Gastrocnemius medialis (tissue), 4 donors: ENCODE measurements at places on chromosomes 1 and 21. TPM values are rescaled to one million over a fixed set of nuclear protein-coding genes. Genes with fewer than 3 reads are reported as not detected.

GRCh38 chr1:2930913-2931723, 90.1 kb upstream of the ACTRT2 start:
- no peaks in the 10 kb centered on the region for H3K4me1 ChIP-seq
- H3K27ac ChIP-seq = no peak overlapping the region
- no peak for DNase-seq
- no peak overlapping the region for H3K4me3 ChIP-seq
- H3K27me3 ChIP-seq = peaks cover 64% of the 10 kb centered on the region
- H3K36me3 ChIP-seq = no peaks in the 10 kb centered on the region

Gene KCND3
- total RNA-seq = 1.2 TPM

Gene ENAH
- 64.2 TPM for total RNA-seq

Gene AQP10
- not detected for total RNA-seq

- H3K4me1 ChIP-seq = no peaks in the 10 kb centered on the region
- DNase-seq = no peak
- no peak overlapping the region for H3K4me3 ChIP-seq
- H3K27me3 ChIP-seq = no peaks in the 10 kb centered on the region
- no peak overlapping the region for H3K27ac ChIP-seq
Observed at GRCh38 chr1:240824238-240824637, 212.3 kb upstream of the GREM2 start.

- no peaks in the 10 kb centered on the region for H3K27me3 ChIP-seq
- H3K27ac ChIP-seq = no peak overlapping the region
- H3K36me3 ChIP-seq = no peaks in the 10 kb centered on the region
- H3K4me1 ChIP-seq = no peaks in the 10 kb centered on the region
- DNase-seq = no peak
- no peak overlapping the region for H3K4me3 ChIP-seq
Observed at GRCh38 chr1:163141556-163141955, 61.2 kb downstream of the RGS5 start.
